GM23338 (cell line): ENCODE measurements at places on chromosomes 3 and 15. TPM values are rescaled to one million over a fixed set of nuclear protein-coding genes. Genes with fewer than 3 reads are reported as not detected.

Gene TM2D3
- polyA plus RNA-seq: 26.2 and 28.7 TPM in 2 replicates

Gene MYL3
- polyA plus RNA-seq: 1.0 TPM in 1 of 2 replicates, not detected in the other

Gene UBXN7
- 27.6 and 37.9 TPM in 2 replicates for polyA plus RNA-seq

Gene EPHB3
- 0.54 and 0.57 TPM in 2 replicates for polyA plus RNA-seq

Gene SCN11A
- polyA plus RNA-seq: 0.05 TPM in 2 replicates

Gene POU1F1
- not detected in 2 replicates for polyA plus RNA-seq

Gene THOC7
- polyA plus RNA-seq: 154 and 166 TPM in 2 replicates

Gene TBL1XR1
- polyA plus RNA-seq: 37.7 and 49.6 TPM in 2 replicates

Gene ZBTB47
- 0.48 and 0.63 TPM in 2 replicates for polyA plus RNA-seq

Gene SLC49A4
- 3.7 and 4.0 TPM in 2 replicates for polyA plus RNA-seq

Gene COX5A
- 765 and 885 TPM in 2 replicates for polyA plus RNA-seq

Gene GPR149
- polyA plus RNA-seq: 0.11 TPM in 1 of 2 replicates, not detected in the other

Gene NAALADL2
- 1.2 and 1.6 TPM in 2 replicates for polyA plus RNA-seq

Gene GHSR
- polyA plus RNA-seq: not detected in 2 replicates

Gene CCR3
- polyA plus RNA-seq: not detected in 2 replicates

Gene IL20RB
- 1.7 TPM in 2 replicates for polyA plus RNA-seq

Gene PDZRN3
- polyA plus RNA-seq: 7.0 and 7.5 TPM in 2 replicates
